ENCODE measurements at places on chromosomes 1 and 21.

DNA sequence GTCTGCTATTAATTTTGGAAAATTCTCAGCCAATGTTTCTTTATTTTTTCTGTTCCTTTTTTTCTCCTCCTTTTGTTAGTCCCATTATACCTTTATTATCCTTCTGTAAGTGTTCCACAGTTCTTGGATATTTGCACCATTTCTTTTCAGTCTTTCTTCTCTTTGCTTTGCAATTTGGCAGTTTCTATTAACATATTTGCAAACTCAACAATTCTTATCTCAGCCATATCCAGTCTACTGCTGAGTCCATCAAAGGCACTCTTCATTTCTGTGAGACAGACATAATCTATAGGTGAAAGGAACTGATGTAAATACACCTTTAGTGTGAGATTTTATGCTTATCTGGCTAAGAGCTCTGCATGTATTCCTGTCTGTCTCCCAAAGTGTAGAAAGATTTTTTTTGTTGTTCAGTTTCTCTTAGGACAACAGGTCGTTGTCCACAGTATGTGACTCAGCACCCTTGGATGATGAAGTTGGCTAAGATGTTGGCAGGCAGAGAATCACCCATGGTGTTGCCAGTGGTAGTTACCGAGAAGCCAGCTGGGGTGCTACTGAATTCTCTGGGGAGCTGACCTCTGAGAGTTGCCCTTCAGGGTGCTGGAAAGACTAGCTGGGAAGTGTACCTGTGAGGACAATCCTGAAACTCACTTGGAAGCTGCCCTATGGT lies 38.4 kb downstream of the LEPR start:
- no peak for DNase-seq

GRCh38 chr1:245765230-245766000 lies 610.6 kb downstream of the KIF26B start:
- no peak for DNase-seq

DNA sequence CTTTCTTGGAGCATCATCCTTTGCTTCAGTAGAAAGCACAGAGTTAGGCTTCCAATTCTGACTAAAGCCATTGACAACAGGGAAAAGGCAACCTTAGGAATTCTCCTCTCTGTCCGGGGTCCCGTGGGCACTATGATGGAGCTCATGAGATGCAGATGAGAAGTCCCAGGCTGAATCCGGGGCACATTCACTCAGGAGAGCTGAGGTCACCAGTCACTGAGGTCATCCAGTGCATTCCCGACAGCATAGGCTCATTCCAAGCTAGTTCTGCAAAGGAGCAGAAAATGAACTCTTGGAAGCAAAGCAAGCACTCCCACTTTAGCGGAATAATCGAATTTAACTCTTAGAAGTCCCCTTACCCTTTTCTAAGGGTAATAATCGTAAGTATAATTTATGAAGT lies 6.8 kb downstream of the CR1 start:
- no peak for DNase-seq

- DNase-seq, result no peak
Observed at GRCh38 chr21:26835027-26835713, 10.0 kb downstream of the ADAMTS1 start.

- no peak for DNase-seq
Observed at GRCh38 chr1:94527447-94528031, 14.0 kb downstream of the F3 start.

GRCh38 chr1:198622001-198622400 lies 16.8 kb upstream of the PTPRC start:
- DNase-seq, result no peak

GRCh38 chr1:37448691-37449417 lies 25.5 kb upstream of the ZC3H12A start:
- DNase-seq, result no peak

GRCh38 chr1:187911820-187912219 lies 1083.1 kb downstream of the PLA2G4A start:
- no peak for DNase-seq

GRCh38 chr1:166133276-166133841 lies 33.4 kb downstream of the FAM78B start:
- DNase-seq, result no peak

DNA sequence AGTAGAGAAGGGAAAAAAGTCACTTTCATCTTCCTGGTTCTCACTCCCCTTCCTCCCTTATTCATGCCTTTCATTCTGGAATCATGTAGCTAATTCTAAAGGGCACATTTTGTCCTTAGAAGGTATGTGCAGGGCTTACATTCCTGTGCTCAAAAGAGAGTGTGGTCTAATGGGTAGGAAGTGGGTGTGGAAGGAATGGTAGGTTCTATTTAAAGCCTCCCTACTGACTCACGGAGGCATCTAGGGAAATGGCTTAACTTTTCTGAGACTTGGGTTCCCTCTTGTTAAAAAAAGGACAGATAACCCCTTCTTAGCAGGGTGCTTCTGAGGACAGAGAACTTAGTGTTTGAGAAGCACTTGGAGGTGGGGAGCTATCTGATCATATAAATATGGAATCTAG lies 249.3 kb upstream of the DUSP10 start:
- no peak for DNase-seq

GRCh38 chr1:170273291-170274130 lies 127.8 kb downstream of the NTMT2 start:
- no peak for DNase-seq

GRCh38 chr1:98556521-98557158 lies 104.9 kb upstream of the SNX7 start:
- DNase-seq, result no peak

GRCh38 chr1:193584731-193585239 lies 398.4 kb upstream of the B3GALT2 start:
- no peak for DNase-seq

DNA sequence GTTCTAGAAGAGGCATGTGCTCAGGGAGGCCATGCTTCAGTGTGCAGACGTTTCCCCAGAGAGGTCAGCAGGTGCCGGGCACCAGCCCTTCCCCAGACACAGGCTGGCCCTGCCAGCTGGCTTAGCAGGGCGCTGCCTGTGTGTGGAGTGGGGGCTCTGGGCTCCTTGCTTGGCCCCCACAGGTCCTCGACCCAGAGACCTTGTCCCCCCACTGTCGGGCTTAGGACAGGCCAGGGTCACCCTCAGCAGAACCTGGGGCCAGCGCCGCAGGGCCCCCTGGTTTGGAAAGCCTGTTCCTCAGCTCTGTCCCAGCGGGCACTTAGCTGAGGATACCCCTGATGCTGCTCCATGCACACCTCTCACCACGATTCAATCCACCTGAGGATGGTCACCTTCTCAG lies 172.3 kb upstream of the ARHGEF16 start:
- DNase-seq, result no peak

- DNase-seq, result peak; percentile 79
Observed at GRCh38 chr1:99969729-99970621, at the start of gene SLC35A3. Gene SLC35A3, plus strand, starts transcription at chr1:99969996. Its CDS starts 23,559 bp downstream, at chr1:99993555.

DNA sequence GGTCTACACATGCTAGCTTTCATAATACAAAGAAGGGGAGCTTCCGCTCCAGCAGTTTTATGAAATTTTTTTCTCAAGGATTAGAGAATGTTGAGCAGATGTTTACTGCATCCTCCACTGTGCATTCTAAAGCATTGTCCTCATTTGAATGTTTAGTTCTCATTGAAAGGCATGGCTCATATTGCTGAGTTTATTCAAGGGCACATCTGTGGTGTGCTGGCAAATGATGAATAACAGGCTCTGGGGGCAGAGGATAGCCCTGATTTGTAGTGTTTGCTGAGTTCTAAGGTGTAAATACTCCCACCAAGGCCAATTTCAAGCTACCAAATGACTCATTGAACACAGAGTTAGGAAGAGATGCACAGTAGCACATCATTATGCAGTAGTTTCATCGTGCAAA lies 303.2 kb upstream of the FAM78B start:
- no peak for DNase-seq

DNA sequence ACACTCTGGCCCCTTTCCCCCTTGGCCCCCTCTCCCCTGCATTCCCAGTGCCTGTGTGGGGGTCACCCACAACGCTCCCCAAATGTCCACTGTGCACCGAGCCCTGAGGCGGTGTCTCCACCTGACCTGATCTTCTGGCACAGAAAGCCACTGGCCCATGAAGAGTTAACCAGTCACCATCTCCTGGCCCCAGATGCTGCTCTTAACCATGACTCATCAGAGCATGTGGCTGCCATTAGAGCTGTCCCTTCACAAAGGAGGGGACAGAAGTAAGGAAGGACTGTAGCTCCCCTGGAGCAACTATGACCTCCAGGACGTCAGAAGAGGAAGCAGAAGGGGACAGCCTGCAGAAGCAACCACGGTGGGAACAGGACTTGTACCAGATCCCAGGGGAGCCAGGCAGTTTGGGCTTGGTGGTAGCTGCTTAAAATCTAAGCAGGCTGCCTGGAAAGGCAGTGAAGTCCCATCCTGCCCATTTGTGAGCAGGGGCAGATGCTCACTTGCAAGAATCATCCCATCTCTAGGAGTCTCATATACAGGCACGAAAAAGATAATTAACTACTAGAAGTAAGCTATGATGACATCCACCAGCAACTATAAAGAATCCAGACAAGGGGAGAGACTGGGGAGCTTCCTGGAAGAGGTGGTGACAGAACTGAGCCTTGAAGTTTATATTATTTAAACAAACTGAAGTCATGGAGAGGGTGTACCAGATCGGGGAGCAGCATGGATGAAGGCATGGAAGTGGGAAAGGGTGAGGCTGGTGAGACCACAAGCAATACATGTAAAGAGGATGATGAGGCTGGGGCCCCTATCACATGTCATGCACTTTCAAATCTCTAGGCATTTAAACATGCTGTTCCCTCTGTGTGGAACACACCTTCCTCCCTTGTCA lies 1.1 kb upstream of the TTC39A start:
- no peak for DNase-seq

GRCh38 chr1:211811848-211812247 lies 18.7 kb downstream of the LPGAT1 start:
- no peak for DNase-seq

DNA sequence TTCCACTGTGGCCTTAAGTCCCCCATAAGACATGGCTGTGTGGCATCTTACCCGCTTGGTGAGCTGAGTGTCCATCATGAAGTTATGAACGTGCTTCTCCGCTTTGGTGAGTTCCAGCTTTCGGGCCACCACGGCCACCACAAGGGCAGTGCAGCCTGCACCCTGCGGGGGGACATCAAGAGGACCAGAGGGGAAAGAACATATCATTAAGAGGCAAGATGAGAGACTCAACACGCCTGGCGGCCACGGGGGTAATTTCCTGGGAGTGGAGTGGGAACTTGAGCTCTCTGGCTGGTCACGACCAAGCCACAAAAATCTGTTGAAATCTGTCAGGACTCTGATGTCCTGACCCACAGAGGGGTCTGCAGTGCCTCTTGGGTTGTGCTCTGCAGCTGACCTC lies 117.9 kb upstream of the ADAR start:
- no peak for DNase-seq

GRCh38 chr1:52658795-52659194 lies 25.8 kb downstream of the SHISAL2A start:
- DNase-seq, result no peak

DNA sequence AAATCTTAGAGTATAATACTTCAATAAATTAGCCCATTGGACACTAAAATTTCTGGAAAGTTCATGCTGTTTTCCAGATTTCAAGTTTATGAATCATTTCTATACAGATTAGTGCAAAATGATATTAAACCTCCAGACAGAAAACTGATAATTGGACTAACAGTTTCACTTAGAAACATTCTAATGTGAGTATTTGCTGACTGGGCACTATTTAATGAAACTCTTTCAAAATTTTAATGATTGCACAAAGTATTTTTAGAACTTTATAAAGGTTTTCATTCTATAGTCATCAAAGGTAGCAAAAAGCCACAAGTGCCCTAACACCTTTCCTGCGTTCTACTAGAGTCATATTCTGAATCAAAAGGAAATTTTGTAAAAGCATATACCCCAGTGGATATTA lies 81.0 kb downstream of the TTLL7 start:
- DNase-seq, result no peak

DNA sequence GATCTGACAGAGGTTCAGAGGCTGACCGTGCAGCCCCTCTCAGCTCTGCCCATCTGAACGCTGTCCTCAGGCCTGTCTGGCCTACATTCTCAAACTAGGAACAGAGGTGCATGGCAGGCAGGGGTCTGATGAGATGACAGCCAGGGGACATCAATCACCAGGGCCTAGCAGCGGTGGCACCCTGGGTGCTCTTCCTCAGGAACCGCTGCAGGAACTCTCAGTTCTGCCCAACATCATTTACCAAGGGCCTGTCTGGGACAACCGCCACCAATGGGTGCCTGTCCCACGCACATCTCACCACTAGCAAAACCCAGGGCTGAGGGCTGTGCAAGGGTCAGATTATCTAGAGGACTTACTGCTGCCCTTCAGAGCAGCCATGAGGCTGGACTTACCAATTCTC lies 245.7 kb downstream of the TOMM20 start:
- DNase-seq, result no peak

- no peak for DNase-seq
Observed at GRCh38 chr1:185479796-185480195, 162.8 kb upstream of the IVNS1ABP start.

DNA sequence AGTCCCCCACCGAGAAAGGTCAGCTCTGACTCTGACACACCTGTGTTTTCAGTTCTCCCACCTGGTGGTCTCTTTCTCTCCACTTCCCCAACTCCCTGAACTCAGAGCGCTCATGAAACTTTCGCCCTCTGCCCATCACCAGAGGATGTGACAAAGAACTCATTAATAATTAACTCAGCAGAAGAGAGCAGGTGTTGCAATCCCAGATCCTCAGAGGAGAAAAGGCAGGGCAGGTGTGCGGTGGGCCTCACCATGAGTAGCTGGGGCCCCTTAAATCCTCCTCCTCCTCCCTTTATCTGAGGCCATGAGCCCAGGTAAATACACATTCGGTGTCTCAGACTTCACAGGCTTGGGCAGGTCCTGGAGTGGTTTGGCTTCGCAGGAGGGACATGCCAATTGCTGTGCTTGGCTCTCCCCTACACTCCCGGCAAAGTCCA lies 1.7 kb upstream of the LAMB3 start:
- DNase-seq, result peak; percentile 54

DNA sequence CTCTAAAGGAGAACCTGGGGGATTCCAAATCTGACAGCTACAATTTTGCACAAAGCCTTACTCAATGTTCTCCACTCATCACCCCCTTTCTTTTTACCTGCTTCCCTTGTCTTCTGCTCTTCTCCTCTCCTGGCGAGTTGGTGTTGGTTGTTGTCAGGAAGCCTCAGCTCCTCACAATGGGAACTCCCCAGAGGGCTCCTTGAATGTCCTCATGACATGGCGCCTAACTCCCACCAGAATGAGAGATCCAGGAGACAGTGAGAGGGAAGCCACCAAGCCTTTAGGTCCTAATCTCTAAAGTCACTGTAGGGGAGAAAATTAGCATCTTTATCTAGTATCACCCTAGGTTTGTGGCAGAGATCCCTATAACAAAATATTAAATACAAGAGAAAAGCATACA lies 87.8 kb downstream of the SLC16A1 start:
- DNase-seq, result no peak

GRCh38 chr1:242197907-242198820 lies 199.3 kb upstream of the MAP1LC3C start:
- no peak for DNase-seq

Data from lung (tissue), 17 donors.